ENCODE measurements at places on chromosomes 3 and 15.
A peak's percentile ranks its signal among the peaks of the same experiment; 100 is the strongest.

DNA sequence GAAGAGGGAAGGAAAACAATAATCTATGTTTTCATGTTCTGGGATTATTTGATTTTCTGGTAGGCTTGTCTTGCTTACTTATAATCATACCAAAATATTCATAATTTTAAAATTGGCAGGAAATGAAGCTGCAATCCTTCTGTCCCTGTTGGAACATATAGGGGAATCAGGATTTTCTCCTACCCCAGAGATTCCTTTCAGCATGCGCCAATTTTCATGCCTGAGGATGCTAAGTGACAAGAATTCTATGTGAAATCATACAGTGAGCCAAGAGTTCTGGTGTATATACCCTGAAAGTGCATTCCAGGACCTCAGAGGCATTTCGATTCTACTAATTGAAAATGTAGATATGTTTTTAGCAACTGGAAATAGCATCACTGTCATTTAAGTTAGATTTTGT is 9.9 kb upstream of the CADPS start:
- DNase-seq: no peak

DNA sequence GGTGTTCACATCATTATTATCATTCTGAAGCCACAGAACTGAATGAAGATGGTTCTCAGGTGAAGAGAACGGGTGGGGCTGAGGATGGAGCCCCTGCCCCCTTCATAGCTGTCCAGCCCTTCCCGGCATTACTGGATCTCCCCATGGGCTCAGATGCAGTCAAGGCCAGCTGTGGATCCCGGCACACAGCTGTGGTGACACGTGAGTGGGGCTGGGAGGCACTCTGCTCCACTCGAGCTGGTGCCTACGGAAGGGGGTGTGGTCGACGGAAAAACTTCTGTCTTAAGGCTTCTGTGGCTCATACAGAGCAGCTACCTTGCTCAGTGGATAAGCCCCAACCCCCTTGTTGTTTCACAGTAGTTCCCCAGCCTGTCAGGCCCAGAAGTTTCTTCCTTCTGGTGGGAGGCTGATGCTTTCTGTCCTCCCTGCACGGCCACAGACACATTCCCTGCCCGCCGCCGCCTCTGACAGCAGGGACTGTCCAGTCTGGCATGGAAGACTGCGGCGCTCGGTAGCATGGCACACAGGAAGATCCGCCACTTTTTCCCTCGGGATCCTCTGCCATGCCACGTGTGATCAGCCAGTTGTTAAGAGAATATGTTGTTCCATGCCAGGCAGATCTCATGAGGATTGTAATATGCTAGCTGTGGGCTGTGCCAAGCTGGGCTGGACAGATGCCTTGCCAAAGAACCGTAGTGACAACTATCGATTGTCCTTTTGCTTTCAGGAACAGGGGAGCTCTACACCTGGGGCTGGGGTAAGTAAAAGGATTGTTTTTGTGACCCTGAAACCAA is 5.8 kb downstream of the RCCD1 start:
- DNase-seq: no peak

DNA sequence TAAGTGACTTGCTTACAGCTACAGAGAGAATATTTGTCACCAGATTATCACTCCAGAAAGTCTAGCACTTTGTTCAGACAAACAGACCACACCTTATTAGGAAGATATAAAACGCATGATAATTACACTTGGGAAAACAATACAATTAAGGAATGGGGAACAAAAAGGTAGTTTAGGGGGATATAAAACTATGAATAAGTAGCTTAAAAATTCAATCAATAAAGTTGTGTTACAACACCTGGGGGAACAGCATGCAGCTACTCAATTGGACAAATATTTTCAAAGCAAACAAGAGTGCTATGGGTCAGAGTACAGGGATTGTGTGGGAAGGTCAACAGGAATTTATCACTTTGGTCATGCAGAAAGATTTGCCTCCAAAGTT is 15.1 kb downstream of the CLDN1 start:
- DNase-seq: no peak

- no peak for DNase-seq
Observed at GRCh38 chr3:56197991-56198390, 270.3 kb downstream of the ERC2 start.

DNA sequence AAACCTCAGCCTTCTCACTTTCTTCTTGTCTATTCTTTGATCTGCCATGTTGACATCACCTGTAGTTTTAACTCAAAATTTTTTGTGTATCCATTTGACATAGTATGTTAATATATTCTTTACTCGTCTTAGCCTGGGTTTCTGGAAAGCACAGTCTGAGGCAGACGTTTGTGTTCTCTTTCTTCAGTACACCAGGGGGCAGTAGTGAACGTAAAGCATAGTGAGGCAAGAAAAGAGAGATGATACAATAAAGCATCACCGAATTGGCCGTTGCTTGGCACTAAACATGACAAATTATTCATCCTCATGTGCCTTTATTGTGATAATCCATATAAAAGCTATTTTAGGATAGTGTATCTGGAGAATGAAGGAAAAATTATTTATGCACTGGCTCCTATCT is 141.0 kb upstream of the MYRIP start:
- no peak for DNase-seq

DNA sequence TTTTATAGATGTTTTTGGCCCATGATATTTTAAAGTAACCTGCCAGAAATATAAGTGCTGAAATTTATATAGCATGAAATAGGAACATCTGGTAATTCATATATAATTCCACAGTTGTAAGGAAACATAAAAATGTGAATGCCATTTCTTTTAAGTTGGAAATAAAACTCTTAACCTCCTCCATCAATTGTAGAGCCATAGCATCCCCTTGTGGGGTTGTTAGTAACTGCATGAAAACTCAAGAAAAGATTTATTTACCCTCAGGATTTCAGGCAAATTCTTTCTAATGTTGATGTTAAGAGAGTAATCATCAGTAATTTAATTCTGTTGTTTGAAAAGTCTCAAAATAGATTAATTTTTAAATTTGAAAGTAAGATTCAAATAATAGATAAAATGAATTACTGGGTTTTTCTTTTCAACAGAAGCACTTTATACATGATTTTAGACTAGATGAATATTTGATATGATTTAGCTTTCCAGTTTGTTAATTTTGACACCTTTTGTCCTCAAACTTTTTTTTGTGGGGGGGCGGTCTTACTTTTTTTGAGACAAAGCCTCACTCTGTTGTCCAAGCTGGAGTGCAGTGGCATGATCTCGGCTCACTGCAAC is 74.7 kb downstream of the RASA2 start:
- DNase-seq: no peak

- DNase-seq: no peak
Observed at GRCh38 chr15:82698711-82699345, 10.8 kb downstream of the AP3B2 start.

- no peak for DNase-seq
Observed at GRCh38 chr3:141777957-141778813, 15.0 kb downstream of the GRK7 start.

- no peak for DNase-seq
Observed at GRCh38 chr15:39246523-39246922, 334.4 kb upstream of the THBS1 start.

- no peak for DNase-seq
Observed at GRCh38 chr3:193548406-193548805, 6.3 kb downstream of the ATP13A4 start.

DNA sequence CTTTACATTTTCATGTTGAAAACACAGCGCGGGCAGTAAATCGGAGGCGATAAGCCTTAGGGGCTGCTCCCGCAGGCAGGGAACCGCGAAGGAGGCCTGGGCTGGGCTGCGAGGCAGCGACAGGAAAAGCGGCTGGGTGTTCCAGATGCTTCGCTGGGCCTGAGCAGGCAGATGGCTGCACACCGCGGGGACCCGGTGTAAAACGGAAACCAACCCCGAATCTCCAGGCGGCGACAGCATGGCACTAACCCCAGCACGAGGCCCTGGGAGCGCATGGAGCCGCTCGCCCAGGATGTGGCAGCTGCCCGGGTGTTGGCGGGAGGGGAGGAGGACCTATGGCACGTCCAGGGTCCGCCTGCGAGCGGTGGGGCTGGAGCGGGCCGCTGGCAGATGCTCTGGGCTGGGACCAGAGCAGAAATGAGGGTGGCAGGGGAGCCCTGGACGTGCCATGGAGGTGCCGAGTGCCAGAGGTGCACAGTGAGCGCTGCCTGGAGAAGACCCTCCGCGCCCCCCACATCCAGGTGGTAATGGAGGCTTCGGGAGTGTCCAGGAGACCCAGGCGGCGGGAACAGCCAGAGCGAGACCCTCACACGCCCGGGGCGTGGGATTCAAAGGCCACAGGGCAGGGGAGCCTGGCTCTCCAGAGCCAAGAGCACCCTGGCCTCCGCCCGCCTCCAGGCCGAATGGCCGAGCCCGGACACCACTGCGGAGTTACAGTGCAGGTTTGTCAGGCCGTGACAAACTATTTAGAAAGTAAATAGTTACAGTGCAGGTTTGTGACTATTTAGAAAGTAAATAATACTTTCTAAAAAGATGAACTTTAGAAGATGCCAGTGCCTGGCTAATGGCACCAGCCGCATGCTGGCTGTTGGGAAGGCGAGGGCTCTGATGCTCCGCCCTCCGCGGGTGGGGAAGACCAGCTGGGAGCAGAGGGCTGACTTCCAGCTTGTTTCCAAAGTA is 293.6 kb downstream of the OCA2 start:
- DNase-seq: no peak

GRCh38 chr15:42691308-42691707 is 45.6 kb downstream of the CDAN1 start:
- no peak for DNase-seq

DNA sequence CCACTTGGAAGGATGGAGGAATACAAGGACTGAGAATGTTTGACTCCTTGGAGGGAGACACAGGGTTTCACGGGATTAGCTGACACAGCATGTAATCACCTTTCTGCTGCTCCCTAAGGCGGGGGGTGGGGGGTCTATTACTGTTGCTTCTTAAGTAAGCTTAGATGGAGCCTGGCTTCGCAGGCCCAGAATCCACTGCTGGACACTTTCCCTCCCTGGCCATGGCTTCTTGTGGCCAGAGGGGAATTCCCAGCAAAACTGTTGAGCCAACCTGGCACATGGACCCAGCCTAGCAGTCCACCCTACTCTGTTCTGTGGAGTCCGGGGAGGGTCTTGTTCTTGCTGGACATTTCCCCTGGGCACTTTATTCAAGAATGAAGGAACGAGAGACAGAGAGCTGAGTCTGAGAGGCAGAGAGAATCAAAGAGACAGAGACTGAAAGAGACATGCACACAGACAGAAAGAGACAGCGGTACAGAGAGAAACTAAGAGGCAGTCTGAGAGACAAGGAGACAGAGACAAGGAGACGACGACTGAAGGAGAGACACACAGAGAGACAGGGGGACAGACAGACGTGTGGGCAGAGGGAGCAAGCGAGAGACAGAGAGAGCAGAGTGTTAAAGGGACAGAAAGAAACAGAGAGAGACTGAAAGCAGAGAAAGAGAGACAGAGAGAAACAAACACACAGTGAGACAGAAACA is 55.6 kb upstream of the DLG1 start:
- DNase-seq: no peak

GRCh38 chr3:51982838-51983577 is at the start of gene ACY1:
Gene ACY1 (plus strand): TSS chr3:51983535. CDS start chr3:51984065, 530 bp downstream.
- DNase-seq: peak; percentile 96

- peak; percentile 70 for DNase-seq
Observed at GRCh38 chr3:50502584-50503423, 630 bp downstream of the CACNA2D2 start.

DNA sequence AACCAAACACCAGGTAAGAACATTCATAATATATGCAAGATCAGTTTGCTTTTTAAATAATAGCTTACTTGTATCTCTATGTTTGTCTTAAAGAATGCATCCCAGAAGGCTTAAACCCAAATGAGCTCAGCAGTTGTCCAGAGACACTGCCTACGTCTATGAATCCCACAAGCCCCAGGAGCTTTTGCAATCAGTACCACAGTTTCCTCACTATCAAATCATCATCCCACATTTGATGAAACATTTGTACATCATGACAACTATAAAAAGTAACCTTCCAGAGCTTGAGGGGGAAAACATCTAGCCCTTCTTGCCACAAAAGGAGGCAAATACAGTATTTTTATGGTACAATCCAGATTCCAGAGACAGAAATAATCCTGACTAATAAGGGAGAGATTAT is 63.7 kb downstream of the ATP8B4 start:
- no peak for DNase-seq

GRCh38 chr3:71008350-71008935 is 575.1 kb downstream of the FOXP1 start:
- no peak for DNase-seq

- DNase-seq: no peak
Observed at GRCh38 chr3:16559653-16560365, 45.4 kb downstream of the DAZL start.

GRCh38 chr3:94251566-94251965 is 188.7 kb downstream of the NSUN3 start:
- no peak for DNase-seq

- no peak for DNase-seq
Observed at GRCh38 chr3:63231643-63232042, 46.5 kb upstream of the SYNPR start.

DNA sequence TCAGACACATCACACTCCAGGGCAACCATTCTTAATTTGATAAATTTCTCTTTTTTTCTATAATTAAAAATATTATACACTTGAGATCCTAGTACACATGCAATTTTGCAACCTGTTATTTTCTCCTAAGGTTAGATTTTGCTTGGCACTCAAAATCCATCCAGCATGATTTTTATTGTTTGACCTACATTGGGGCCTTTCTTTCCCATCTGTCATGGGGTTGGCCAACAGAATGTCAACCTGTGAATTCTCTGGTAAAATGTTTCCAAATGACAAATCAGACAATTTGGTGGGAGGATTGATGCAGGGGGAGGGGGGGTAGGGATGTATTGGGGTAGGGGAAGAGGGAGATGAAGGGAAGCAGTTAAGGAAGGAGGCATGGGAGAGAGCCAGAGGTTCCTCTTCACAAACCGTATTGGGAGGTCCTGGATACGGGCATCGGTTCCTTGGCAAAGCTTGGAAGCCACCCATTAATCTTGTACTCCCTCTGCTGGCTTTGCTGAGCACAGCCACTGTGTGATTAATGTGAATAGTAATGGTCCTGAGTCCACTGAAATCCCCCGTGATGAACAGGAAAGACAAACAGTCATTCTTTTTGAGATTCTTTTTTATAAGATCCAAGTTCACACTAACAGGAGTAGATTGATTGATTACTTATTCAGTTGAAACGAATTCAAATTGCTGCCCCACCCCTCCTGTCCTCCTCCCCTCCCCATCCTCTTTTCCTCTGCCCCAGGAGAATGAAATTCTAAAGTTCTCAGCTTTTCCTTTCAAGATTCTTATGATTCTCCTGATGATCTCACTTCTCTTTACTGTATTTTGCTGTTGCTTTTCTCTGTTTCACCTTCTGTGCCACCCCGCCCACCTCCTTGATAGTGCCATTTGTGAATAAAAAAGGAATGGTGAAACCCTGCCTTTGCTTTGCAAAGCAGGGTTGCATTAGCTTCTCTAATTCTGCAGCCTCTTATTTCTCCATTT is 82.2 kb upstream of the SLC25A26 start:
- no peak for DNase-seq

DNA sequence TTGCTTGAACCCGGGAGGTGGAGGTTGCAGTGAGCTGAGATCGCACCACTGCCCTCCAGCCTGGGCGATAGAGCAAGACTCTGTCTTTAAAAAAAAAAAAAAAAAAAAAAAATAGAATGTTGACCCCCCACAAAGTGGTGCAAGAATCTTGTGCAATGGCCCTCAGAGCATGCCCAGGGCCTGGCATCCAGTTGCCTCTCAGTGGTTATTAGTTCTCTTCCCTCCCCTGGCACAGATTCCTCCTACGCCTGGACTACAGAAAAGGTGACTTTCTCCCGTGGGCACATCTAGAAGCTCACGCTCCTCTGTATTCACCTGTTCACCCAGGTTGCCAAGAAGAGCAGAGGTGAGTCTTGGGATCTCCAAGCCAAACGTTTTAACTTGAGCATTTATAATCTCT is 36.7 kb downstream of the ACSBG1 start:
- DNase-seq: peak; percentile 5

- no peak for DNase-seq
Observed at GRCh38 chr15:31069360-31070000, 32.0 kb downstream of the TRPM1 start.
